ENCODE measurements at places on chromosomes 3 and 15.

- no peak for DNase-seq
Observed at GRCh38 chr3:36904641-36905040, 40.2 kb downstream of the TRANK1 start.

DNA sequence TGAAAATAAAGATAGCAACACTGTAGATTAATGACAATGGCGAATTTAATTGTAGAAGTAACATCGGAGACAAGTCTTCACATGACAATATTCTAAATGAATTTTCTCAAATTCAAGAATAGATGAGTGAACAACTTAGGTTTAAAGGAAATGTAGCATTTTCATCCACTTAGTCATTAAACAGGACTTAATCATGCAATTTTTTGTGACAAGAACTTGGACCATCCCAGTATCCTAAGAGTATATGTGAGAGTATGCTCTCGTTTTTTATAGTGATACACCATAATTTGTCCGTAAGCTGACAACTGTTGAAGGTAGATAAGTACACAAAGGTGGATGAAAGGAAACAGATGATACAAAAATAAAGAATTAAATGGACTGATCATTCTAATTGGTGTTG is 81.5 kb downstream of the DLG1 start:
- DNase-seq: no peak

DNA sequence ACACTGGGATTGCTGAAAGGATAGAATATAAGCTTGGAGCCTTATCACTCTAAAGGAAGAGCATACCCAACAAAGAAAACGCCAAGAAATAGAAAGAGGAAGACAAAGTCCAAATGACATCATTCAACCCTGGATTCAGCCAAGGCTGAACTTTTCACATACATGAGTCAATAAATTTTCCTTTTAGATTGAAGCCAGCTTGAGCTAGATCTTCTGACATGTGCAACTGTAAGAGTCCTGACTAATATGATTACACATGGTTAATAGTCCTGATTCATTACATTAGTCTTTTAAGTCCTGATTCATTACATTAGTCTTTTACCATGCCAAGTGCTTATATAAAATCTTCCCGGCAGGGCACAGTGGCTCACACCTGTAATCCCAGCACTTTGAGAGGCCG is 13.6 kb upstream of the DENND6A start:
- DNase-seq: peak; percentile 50

GRCh38 chr3:139538733-139539132 is 809 bp downstream of the RBP1 start:
- DNase-seq: no peak

GRCh38 chr3:33173103-33173502 is 45.5 kb downstream of the SUSD5 start:
- no peak for DNase-seq

DNA sequence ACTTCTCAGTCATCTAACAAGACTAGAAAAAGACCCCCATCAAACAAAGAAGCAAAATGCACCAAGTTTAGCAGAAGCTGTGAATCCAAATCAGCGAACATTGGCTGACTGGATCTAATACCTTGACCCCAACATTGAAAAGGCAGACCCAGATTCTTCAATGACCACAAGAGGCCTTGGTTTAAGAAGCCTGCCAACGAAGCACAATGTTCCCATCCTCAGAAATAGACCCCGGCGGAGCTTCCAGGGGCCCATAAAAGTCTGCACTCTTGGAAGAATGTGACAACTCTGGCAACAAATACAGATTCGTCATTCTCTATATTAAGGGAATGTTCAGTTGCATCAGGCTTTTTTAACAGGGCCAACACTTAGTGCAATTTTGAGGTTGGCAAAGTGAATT is 112.8 kb upstream of the BCL6 start:
- no peak for DNase-seq

GRCh38 chr3:24589931-24590880 is 95.6 kb upstream of the THRB start:
- no peak for DNase-seq

GRCh38 chr15:69896606-69897005 is 201.1 kb downstream of the TLE3 start:
- no peak for DNase-seq

- DNase-seq: no peak
Observed at GRCh38 chr3:177591379-177591778, 394.1 kb upstream of the TBL1XR1 start.

GRCh38 chr3:50241713-50242380 is 5.8 kb downstream of the GNAI2 start:
- DNase-seq: no peak

DNA sequence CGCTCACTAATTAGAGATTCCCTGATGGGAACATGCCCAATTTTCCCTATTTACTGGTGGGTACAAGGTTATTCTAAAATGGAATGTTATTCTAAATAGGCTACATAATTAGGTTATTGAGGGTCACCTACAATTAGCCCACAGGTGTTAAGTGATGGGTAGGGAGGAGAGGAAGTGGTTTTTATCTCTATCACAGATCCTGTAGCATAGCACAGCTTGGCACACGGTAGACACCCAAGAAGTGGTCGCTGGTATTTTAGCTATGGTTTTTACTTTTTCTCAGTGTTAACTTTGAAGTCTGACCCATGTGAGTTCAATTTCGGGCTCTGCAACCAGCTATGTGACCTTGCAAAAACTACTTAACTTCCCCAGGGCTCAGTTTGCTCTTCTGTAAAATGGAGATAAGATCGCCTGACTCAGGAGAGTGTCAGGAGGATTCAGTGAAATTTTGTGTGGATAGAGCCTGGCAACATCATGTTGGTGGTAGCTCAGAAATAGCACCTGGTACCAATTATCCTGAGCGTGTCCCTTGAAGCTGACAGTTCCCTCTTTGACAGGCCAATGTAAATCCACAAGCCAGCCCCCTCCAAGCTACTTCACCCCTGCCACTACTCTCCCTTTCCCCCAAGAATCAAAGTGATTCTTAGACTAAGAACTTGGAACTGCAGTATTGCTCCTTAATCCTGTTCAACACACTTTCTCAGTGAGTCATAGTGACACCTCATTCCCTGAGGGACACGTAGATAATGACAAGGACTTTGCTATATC is 8.7 kb upstream of the LMCD1 start:
- no peak for DNase-seq

GRCh38 chr3:195119461-195120266 is 151.3 kb downstream of the XXYLT1 start:
- peak; percentile 67 for DNase-seq

DNA sequence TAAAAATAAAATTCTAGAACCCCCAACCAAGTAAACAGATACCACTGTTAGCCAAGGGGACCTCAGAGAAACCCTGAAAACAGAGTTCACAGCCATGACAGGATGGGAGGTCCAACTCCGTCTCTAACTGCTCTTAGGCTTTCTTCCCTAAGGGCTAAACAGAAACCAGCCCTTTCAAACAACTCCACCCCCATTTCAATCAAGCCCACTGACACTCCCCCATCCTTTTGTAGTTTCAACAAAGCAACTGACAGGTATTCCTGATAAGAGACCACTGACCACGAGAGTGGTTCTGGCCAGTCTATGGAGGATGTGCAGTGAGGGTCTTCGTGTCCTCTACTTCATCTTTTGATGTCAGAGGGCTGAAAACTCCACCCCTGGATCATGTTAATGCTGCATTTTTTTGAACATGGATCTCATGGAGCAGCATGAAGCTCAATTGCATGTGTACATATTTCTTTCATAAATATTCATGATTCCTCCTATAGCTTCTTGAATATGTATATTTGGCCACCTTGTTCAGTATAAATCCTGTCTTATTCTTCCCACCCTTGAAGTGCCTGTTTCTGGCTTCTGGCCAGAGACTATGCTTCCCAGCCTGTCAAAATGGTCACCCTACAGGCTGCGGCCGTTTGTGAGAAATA is 222.6 kb downstream of the OSBPL10 start:
- no peak for DNase-seq

DNA sequence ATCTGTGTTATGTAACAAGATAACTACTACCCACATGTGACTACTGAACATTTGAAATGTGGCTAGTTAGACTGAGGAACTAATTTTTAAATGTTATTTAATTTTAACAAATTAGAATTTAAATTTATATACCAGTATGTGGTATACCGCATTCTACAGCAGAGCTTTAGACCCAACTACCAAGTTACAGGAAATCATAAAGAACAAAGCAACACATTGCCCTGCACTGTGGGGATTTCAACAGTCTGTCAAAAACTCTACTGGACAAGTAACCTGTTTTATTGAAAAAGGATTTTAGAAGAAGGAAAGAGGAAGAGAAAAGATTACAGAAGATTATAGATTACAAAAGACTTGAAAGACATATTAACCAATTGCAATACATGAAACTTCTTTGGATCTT is 64.9 kb downstream of the DPH6 start:
- DNase-seq: no peak

GRCh38 chr3:89628856-89629670 is 521.6 kb downstream of the EPHA3 start:
- no peak for DNase-seq
